ENCODE measurements at places on chromosomes 12 and 14.

- no peak for DNase-seq
These were observed 12.4 kb upstream of the KCNK13 start for GRCh38 chr14:90049390-90049789.

DNA sequence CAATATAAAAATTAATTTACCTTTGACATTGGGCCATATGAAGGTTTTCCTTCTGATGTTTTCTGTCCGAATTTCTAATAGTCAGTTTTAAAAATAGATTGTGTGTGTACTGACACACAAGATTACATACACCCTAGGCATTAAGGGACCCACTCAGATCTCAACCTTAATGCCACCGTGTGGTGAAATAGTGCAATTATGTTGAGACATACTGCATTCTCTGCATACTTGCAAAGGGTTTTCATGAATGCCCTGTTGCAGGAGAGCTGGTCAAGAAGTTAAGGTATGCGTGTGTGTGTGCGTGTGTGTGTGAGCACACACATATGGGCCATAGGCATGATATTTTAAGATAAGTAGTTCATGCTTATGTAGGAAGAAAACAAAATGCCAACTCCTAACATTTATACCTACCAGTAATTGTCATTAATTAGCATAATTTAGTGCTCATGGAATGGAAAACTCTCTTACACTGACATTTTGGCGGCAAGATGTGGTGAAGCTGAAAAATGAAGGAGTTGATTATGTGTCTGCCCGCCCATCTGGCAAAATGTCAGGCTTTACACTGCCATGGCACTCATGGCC is 58.8 kb downstream of the PIK3C2G start:
- no peak for DNase-seq

DNA sequence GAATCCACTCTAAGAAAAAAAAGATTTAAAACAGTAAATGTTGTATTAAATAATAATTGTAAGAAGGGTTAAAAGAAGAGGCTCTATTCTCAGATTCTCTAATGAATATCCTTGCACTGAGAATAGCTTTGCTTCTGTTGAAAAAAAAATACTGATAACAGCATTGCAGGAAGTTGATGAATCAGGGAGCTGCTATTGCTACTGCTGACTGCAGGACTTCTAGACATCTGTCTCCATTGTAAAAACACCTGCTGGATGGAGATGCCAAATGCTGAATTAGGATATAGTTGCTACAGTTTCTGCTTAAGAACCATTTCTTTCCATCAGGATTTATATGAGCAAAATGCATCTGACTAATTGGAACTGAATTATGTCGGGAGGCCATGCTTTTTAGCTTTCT is 50.3 kb upstream of the ANP32D start:
- no peak for DNase-seq

- DNase-seq, result peak; percentile 30
These were observed 2.1 kb downstream of the LUM start for GRCh38 chr12:91109148-91109564.

DNA sequence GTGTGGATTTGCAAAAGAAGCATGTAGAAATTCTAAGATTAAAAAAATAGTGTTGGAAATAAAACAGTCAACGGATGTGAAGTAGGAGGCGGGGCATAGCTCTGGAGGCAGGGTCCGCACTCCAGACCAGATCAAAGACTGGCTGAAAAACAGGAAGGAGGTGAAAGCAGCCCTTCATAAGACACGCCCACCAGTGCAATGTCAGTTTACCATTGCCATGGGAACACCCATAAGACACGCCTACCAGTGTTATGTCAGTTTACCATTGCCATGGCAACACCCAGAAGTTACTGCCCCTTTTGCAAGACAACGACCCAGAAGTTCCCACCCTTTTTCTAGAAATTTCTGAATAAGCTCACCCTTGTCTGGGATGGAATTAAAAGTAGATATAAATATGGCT is 87.1 kb downstream of the FZD10 start:
- no peak for DNase-seq

DNA sequence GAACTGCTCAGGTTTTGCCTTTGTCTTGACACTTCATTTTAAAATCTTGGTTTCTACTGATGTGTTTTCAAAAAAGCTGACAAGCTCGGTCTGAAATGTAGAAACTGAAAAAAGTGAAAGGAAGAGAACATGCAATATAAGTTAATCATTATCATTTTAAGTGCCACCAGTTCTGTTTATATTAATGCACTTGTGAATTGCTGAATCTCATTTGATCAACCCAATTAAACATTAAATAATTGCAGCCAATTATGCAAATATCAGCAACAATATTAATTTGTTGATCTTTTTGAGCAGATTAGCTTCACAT is 133.8 kb downstream of the BCAT1 start:
- no peak for DNase-seq

DNA sequence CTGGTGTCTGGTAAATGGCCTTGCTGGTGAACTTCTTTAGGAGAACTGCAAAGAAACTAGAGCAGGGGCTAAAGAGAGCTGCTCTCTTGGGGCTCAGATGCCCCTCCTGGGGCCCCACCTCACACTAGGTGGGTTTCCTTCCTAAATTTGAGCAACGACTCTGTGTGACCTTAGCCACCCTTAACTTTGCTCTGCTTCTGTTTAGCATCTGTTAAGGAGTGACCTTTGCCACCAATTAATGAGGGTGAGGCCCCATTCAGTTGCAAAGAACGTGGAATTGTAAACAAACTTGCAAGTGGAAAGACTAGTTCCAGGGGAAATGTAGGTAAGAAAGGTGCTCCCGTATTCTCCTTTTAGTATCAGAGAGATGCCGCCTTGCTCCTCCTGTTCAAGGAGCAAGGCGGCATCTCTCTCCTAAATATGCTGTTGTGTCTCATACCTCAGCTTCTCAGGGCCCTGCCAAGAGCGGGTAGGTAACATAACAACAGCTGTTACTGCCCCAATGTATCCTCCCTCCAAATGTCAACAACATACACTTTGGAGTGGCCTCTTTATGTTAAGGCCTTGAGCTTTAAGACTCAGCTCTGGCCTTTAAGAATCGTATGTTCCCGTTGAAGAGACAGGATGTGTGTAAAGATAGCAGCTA is 77.6 kb upstream of the FUT8 start:
- no peak for DNase-seq

DNA sequence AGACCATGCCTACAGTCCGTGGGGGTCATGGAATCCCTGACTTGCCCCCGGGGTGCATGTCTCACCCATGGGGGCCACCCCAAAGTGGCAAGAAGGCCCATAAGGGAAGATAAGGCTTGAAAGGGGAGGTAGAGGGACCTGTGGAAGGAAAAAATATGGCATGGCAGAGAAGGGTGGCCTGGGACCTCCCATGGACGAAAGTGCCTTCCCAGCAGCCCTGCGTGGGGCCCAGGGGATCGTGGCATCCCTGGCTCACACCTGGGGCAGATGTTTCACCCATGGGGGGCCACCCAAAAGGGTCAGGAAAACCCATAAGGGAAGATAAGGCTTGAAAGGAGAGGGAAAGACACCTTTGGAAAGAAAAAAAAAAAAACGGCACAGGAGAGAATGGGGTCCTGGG is 264.6 kb downstream of the ALG10 start:
- DNase-seq, result no peak

DNA sequence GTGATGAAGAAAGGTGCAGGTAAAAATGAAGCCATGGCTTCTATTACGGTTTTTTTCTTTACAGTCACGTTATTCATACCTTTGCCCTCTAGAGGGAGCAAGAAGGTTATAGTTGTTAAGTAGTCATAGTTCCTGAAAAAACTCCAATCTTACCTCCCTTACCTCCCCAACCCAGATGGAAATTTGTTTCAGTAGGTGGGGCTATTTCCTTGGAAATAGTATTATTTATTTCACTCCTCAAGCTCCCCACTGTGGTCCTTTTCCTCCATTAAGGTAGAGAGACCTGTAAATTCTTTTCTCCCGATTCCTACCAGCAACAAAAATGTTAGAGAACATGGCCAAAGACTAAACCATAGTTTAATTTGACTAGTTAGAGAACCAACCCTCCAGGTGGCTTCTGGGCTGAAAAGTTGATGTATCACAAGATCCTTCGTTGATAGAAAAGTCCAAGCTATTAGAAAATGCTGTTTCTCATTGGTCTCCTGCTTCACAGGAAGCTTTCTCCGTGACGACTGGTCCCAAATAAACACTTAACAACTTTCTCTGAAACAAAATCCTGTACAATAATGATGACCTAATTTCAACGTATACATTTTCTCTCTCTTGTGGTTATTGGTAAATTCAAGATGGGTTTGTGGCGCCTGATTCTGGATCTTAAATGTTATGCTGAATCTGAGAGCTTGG is 43.5 kb downstream of the TMX1 start:
- no peak for DNase-seq

Measured in stimulated activated CD4-positive, alpha-beta T cell treated with anti-CD3 and anti-CD28 coated beads, Interleukin-4, amount 100 ng/mL, for 1 hour (primary cell).